ENCODE measurements at places on chromosomes 6 and 20.

DNA sequence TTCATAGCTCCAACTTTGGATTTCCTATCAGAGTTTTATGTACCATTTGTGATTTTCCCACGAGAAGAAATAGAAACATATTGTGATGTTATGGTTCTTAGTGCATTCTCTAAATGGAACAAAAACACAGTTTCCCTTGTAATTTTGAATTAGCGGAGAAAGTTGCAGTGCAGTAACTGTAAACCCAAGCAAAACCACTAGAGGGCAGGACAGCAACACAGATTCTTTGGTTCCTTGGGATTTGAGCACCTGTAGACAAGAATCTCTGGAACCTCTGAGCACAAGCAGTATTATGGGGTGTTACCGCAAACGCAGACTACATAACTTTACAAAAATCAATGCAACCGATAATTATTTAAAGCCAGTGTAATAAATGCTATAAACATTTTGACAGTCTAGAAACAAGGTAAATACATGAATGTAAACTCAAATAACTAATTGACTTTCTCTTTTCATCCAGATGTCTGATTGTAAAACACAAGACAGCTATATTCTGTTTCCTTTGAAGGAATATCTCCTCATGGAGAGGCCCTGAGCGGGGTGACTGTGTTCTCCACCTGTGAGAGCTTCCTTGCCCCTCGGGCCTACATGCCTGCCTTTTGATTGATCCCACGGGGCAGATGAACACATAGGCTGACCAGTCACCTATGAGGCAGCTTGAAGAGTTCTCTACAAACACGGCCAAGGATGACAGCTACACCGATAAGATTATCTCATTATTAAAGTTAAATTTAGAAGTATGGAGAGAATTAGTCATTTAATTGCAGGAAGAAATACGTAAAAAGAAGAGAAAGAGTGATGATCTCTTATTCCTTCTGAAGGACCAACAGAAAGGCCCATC lies 67.5 kb upstream of the COL21A1 start:
- DNase-seq, result no peak

DNA sequence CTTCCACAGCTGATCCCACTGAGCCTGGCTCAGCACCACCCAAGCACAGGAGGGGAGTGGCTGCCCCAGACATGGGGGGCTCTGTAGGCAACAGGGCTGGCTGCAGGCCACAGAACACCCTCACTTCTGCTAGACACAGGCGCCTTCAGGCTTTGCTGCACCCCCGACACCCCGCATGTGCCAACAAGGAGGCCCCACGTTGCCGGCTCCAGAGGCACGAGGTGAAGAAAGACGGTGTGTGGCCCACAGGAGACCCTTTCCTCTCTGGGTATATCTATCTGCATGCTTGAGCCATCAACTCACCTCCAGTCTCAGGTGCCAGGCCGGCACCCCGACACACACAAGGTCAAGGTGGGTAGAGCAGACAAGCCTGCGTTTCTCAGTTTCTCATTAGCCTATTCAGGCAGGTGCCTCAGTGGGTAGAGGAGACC lies 158.3 kb downstream of the DLL1 start:
- DNase-seq, result no peak

DNA sequence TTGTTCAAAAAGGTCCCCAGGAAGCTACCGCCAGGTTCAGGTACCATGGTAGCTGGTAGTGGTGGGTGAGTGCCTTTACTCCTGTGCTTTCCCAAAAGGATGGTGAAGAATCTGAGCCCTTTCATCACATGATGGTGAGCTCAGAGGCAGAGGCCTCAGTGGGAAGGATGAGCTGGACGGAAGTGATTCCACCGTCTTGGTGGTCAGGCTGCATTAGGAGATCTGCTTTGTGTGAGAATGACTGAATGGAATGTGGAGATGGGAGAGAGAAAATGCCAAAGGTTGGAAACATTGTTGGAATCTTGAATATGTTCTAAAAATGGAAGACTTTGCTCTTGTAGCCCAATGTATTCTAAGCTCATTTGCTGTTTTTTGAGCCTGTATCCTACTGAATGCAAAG lies 108.1 kb upstream of the SCP2D1 start:
- no peak for DNase-seq

DNA sequence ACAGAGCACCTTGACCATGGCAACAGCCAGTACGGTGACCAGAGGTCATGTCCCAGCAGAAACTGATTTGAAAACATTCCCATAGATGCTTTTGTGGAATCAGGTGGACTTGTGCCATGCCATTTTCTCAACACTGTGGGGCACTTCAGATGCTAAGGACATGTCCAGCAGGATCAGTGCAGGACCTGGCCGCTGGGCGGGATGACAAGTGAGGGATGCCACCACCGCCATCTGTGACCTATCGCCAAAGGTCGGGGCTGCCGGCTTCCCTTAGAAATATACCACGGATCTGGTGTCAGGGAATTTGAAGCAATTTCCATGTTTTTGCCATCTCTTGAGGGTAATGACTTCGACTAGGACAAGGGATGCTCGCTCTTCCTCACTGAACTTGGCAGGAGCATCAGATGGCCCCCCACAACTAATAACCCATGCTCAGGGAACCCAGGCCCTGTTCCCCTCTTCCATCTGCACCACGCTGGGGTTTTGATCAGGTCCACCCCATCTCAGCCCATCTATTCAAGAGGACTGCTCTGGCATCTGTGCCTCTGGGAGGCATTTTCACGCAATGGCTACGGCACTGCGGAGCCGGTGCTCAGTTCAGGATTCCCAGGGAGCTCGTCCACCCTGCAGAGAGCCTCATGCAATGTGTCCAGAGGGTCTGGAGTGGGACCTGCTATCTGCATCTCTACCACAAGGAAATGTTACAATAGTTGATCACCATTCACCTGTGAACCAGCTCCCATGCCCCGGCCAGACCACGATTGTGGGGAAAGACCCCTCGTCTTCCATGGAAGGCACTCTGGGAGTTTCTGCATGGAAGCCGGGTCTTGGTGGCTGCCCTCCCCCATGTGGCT lies 302.6 kb downstream of the TAF4 start:
- DNase-seq, result no peak

GRCh38 chr6:15615802-15616201 lies 47.0 kb downstream of the DTNBP1 start:
- DNase-seq, result no peak

DNA sequence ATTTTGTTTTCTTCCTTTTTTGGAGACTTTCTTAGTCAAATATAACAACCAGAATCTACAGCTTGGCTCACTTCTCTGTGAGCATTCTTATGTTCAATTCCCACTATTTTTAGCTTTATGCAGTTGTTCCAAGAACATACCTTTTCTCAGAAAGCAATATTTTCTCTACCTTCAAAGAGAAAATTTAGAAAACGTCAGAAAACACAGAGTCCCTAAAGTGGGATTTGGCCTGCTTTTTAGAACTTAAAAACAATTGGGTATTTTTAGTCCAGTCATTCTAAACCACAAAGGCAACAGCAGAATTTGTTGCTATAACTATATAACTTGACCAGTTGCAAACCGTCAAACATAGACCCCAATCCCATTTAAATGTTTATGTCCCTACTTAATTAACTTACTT lies 133.1 kb downstream of the MOXD1 start:
- no peak for DNase-seq

GRCh38 chr20:24909861-24910260 lies 39.2 kb upstream of the CST7 start:
- no peak for DNase-seq

GRCh38 chr6:121867095-121867494 lies 431.6 kb downstream of the GJA1 start:
- no peak for DNase-seq

GRCh38 chr6:129472239-129472638 lies 237.7 kb downstream of the ARHGAP18 start:
- no peak for DNase-seq

DNA sequence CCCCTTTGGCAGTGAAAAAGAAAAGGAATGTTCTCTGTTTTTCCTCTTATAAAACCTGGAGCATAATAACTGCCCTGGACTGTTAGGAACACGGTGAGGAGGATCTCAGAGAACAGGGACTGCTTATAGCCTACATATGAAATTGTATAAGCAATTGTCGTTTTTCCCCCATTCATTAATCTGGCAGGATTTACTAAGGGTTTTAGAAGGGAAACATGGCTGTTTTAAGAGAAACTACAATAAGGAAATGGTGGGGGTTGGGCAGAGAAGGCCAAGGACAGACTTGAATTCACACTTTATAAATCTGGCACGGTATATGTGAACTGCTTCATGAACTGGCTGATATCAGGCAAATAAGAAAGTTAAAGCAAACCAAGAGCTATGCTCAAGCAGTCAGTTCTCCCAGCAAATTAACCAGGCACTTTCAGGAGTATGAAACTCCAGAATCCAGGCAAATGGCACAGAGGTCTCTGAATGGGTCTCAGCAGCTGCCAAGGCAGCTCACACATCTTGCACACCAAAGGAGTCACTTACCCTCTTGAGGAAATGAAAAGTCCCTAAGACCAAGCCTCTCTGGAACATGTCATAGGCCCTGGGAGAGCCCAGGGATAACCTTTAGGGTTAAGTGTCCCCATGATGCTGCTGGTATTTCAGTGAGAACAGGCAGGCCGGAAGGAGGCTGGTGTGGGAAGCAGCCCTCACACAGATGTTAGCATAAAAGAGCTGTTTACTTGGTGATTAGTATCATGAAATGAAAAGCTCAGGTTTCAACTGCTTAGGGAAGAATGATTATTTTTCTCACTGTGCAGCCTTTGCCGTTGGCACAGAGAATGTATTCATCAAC lies 260.5 kb upstream of the MARCKS start:
- DNase-seq, result no peak

DNA sequence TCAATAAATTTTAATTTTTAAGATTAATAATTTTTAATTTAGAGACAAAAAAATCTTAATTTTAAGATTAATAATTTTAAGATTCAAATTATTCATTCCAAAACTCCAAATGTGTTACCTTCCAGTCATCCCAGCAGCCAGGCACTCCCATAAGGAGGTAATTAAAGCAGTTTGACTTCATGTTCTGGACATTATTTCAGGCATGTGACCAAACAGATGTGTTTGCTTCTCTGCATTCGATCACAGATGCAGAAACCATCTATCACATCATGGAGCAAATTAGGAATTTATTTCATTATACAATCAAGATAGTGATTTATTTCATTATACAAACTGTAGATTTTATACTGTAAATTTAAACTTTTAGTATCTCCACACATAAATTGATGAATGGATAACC lies 150.3 kb downstream of the AKAP7 start:
- no peak for DNase-seq

GRCh38 chr6:44954281-44954680 lies 373.8 kb upstream of the RUNX2 start:
- no peak for DNase-seq

DNA sequence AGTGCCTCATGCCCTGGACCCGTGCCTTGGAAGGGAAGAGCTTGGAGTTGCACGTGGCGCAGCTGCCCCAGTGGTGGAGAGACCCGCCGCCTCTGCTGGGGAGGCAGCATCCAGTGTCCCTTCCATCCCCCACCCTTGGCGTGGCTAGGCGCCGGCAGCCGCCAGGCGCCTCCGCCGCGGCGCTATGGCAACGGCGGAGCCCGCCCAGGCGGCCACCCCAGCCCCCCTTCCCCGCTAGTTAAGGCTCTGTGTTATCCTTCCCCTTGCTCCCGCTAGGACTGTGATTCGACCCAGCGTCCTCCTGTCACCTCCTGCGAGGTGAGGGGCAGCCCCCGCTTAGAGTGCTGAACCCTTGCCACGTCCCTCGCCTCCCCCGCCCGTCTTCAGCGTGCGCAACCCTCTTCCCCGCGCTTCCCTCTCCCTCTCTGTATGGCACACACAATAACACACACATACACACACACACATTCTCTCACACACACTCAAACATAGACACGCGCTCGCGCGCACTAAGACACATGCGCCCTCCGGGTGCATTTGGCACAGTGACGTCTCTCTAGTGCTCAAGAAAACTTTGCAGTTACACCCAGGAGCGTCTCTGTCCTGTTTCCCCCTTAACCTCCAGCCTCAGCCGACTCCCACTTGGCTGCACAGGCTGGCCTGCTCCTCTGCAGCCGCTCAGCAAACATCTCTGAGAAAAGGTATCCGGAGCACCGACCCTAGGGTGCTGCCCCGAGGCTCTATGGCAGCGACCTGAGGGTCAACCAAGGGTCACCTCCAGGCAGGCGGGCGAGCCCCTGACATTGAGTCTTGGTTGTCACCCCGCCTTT lies 8.5 kb downstream of the GRIK2 start:
- DNase-seq, result no peak

DNA sequence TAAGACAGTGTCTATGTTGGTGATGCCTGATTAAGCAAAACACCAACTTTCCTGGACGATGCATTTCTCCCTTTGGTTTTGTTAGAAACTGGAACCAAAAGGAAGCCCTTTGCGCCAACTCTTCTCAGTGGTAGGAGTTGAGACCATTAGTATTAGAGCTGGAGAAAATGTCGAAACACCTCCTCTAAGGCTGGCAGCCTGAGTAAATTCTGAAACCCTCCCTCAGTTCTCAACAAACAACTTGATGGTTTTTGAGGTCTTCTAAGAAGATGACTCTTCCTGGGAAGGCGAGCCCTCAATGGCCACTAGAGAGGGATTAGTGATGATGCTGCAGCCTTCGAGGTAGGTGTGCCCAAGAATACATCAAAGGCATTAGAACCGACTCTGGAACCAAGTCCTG lies 78.4 kb upstream of the CCN6 start:
- DNase-seq, result no peak

DNA sequence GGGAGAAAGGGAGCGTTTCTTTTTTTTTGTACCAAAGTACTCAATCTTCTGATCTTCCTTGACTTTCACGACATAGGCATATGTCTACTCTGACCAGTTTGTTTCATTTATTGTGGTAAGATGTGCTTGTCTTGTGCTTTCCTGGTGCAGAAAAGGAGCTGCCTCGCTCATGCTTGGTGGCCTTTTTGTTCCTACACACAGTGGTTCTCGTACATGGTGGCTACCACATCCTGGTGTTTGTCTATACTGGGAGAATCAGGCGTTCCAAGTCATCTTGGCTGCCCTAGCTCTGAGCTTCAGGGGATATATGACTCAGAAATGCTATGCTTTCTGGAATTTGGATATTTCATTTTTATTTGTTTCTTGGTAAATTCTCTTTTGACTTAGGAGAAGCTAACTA lies 31.8 kb downstream of the MYB start:
- DNase-seq, result no peak

Data from activated T-cell treated with anti-CD3 and anti-CD28 coated beads for 24 hours (primary cell).